ENCODE measurements at places on chromosomes 7 and 10.
A peak's percentile ranks its signal among the peaks of the same experiment; 100 is the strongest.

- DNase-seq, result no peak
Measured at GRCh38 chr10:71127773-71128172, 84.6 kb upstream of the UNC5B start.

GRCh38 chr10:125129076-125129458 lies 31.3 kb downstream of the CTBP2 start:
- no peak for DNase-seq

DNA sequence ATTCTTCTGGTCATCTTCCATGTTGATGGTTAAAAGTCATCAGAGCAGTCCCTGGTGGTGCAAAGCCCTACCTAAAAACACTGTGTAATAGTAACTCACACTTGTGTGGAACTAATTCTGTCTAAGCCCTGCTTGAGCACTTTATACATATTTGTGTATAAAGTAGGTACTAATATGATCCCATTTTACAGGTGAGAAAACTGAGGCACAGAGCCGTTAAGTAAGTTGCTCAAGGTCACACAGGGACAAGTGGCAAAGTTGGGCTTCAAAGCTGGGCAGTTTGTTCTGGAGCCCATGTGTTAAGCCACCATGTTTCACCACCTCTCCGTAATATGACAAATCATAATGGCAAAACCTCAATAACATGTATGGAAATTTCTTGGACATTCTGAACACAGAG lies 48.1 kb downstream of the BPGM start:
- no peak for DNase-seq

GRCh38 chr7:106523482-106523881 lies 137.5 kb downstream of the CCDC71L start:
- no peak for DNase-seq

GRCh38 chr10:48197236-48197899 lies 77.1 kb downstream of the FRMPD2 start:
- no peak for DNase-seq

DNA sequence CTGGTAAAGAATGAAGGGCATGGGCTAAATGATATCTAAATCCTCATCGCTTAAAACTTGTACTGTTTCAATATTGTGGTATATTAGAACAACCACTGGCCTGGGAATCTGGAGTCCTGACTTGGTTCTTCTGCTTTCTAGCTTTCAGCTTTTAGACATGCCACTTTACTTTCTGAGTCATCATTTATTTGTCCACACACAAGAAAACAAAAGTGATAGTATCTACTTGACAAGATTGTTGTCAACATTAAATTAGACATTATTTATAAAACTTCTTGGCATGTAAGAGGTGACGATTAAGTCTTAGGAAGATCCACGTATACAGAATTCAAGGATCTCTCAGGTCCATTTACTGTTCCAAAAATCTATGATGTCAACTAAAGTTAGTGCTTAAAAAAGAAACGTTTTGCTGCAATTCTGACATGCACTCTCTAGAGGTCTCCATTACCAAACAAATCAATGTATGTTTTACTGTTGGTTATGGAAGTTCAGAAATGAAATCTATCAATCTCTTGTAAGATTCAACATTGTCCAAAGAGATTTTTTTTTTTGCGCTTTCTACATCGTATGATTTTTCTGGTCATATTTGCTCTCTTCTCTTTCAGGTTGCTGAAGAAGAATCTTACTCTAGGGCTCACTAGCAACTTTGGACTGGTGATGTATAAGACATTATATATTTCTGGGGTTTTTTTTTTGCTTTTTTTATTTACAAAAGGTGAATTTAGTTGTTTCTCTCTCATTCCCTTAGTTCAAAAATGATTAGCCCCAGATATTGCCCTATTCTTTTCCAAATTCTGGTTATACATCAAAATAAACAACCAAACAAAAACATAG lies 53.6 kb upstream of the DYNC1I1 start:
- DNase-seq, result no peak

- no peak for DNase-seq
Measured at GRCh38 chr7:85262891-85263290, 76.0 kb upstream of the SEMA3D start.

GRCh38 chr10:77109351-77109994 lies 528.1 kb downstream of the KCNMA1 start:
- no peak for DNase-seq

- DNase-seq, result no peak
Measured at GRCh38 chr7:141074162-141074991, 513 bp downstream of the TMEM178B start.

GRCh38 chr7:15175152-15175551 lies 272.6 kb upstream of the DGKB start:
- DNase-seq, result no peak

GRCh38 chr7:20797042-20797461 lies 10.4 kb upstream of the SP8 start:
- no peak for DNase-seq

GRCh38 chr7:11261470-11261869 lies 287.8 kb downstream of the PHF14 start:
- no peak for DNase-seq

DNA sequence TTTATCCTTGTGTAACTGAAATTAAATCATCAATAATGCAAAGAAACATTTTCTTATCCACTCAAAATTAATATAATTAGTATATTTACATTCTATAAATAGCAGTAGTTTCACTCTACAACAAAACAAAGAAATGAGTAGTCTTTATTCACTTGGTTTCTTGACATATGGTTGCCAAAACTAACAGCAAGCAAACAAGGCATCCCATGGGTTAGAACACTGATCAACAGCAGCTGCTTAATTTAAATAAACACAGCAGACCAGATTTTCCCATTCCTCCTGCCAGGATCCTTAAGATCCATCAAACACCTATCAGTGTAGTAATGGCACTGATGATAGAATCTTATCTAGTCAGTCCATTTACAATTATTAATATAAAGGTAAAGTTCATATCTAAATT lies 22.1 kb downstream of the NCAPG2 start:
- DNase-seq, result no peak

DNA sequence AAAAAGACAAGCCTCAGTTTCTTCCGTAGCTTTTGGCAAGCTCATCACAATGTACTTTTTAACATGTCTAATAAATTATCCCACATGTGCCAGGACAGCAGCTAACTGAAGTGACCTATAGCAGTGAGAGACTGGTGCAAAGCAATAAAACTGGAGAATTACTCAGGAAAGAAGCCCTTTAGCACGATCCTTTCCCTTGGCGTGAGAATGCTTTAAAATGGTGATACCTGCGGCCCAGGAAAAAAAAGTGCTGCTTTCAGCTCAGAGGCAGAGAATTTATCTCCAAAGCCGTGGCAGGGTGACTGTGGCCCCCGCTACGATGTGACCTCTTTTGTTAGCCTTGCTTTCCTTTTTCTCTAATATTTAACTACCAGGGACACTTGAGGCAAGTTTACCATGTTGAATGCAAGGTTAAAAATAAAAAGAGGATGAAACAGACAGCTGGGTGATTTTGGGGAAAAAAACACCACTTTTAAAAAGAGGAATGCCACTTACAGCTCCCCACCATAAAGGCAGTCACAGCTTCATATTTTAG lies 184.0 kb downstream of the FANK1 start:
- DNase-seq, result no peak

- DNase-seq, result no peak
Measured at GRCh38 chr10:7403620-7404019, 7.2 kb downstream of the SFMBT2 start.

DNA sequence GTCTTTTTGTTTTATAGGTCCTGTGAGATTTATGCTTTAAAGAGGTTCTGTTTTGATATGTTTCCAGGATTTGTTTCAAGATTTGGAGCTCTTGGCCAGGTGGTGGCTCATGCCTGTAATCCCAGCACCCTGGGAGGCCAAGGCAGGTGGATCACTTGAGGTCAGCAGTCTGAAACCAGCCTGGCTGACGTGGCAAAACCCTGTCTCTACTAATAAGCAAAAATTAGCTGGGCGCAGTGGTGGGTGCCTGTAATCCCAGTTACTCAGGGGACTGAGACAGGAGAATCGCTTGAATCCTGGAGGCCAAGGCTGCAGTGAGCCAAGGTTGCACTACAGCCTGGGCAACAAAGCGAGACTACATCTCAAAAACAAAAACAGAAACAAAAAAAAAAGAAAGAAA lies 8.3 kb upstream of the HYAL4 start:
- DNase-seq, result no peak

DNA sequence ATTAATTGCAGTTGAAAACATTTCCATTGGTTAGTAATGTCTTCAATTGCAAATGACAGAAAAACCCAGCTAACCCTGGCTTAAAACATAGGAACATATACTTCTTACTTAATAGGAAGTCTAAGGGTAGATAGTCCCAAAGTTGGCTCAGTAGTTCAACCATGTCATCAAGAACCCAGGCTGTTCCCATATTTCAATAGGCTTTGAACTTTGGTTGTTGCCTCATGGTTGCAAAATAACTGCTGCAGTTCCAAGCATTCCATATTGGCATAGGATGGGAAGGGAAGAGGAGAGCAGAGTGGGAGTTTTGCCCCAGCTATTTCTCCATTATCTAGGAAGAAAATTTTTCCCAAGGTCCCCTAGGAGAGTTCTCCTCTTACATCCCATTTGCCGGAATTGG lies 81.4 kb upstream of the EEPD1 start:
- DNase-seq, result no peak

GRCh38 chr7:21107101-21107500 lies 320.4 kb upstream of the SP8 start:
- no peak for DNase-seq

- peak; percentile 17 for DNase-seq
Measured at GRCh38 chr10:62735464-62736167, 68.9 kb upstream of the ADO start.

- DNase-seq, result no peak
Measured at GRCh38 chr7:138595454-138595853, 105.7 kb downstream of the SVOPL start.

- DNase-seq, result no peak
Measured at GRCh38 chr7:21364801-21365271, 63.0 kb upstream of the SP4 start.

DNA sequence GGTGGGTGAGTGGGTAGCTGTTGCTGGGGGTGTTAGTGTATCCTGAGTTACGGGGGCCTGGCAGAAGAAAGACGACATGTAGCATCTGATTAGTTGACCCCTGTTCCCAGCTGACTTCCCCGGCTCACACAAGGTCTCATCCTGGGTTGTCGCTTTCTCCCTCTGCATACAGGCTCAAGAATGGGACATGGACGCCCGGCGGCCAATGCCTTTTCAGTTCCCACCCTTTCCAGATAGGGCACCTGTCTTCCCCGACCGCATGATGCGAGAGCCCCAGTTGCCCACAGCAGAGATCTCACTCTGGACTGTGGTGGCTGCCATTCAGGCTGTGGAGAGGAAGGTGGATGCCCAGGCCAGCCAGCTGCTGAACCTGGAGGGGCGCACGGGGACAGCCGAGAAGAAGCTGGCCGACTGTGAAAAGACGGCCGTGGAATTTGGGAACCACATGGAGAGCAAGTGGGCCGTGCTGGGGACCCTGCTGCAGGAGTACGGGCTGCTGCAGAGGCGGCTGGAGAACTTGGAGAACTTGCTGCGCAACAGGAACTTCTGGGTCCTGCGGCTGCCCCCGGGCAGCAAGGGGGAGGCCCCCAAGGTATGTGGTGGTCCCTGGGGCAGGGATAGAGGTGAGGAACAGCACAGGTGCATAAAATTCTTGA lies 2.9 kb downstream of the ZNF282 start:
- DNase-seq, result no peak

GRCh38 chr7:114922652-114923402 lies 933 bp downstream of the MDFIC start:
- DNase-seq, result peak; percentile 54

- DNase-seq, result peak; percentile 38
Measured at GRCh38 chr7:97835296-97836138, 36.7 kb downstream of the ASNS start.

- DNase-seq, result no peak
Measured at GRCh38 chr10:38605153-38605661, 511.1 kb downstream of the ZNF37A start.

DNA sequence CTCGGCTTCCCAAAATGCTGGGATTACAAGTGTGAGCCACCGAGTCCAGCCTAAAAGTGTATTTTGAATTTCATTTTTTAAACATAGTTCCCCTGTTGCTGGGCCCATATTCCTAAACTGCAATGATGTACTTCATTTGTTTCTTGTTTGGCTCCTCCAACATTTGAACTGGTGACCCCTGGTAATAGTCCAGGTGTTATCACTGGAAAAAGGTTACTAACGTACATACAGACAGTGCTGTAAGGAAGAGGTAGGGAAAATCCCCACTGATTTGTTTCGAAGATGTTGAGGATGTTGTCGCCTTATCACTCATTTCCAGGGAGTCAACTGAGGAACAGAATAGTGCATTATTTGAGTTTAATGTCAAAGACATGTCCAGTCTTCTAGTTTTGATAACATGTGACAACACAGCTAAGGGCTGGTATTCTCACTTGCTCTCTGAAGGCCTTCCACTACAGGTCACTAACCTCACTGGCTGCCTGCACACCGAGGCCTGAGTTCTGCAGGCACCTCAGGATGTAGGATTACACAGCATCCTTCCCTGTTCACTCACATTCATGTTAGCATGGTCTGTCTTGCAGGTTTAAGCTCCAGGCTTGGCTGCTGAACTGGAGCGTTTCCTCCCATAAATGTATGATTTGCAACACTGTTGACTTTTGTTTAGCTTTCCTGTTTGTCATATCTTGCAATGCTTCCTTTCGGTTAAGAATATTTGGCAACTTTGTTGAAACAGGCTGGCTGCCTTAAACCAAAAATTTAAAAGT lies 362.8 kb downstream of the INHBA start:
- no peak for DNase-seq

GRCh38 chr10:79146611-79147130 lies 77.9 kb downstream of the ZMIZ1 start:
- DNase-seq, result no peak
